Inflammatory macrophage treated with lipopolysaccharide for 4 hours (primary cell): ENCODE measurements at places on chromosomes 16 and 17.
A peak's percentile ranks its signal among the peaks of the same experiment; 100 is the strongest.

DNA sequence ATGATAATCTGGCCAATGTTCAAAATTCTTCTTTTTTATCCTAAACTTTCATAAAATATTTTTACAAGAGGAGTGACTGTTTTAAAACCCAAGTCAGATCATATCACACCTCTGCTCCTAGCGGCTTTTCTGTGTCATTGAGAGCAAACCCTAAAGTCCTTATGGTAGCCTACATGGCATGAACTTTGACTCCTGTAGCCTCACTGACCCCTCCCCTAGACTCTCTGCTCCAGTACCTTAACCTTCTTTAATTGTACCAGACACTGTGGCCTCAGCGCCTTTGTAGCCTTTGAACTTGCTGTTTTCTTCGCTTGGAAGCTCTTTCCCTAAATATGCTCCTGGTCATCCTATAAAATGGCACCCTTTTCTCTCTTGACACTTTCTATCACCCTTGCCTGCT lies 7.3 kb upstream of the SMPD3 start:
- DNase-seq = no peak

DNA sequence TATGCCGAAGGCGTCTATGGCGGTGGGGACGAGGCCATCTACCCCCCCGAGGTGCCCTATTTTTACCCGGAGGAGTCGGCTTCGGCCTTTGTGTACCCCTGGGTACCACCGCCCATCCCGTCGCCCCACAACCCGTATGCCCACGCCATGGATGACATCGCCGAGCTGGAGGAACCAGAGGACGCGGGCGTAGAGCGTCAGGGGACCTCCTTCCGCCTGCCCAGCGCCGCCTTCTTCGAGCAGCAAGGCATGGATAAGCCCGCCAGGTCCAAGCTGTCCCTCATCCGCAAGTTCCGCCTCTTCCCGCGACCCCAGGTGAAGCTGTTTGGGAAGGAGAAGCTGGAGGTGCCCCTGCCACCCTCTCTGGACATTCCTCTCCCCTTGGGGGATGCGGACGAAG lies 11.4 kb downstream of the MYO15A start:
- DNase-seq = no peak

GRCh38 chr17:60386147-60387058 lies 5.5 kb downstream of the USP32 start:
- DNase-seq = peak; percentile 33

DNA sequence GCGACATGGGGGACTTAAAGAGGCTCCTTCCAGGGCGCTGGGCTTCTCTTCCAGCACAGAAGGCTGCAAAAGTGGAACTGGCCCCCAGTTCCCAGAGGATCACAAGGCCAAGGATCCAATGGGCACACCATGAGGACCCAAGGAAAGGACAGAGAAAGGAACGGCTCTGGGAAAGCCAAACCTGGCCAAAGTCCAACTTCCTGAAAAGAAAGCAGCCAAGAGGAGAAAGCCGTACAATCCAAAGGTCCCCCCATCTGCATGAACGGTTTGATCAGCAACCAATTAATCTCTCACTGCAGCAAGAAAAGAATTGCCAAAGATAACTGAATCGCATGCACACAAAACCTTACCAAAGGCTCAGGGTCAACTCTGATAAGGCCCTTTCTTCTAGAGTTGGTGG lies 19.8 kb upstream of the ICAM2 start:
- DNase-seq = no peak

- no peak for DNase-seq
These were observed 69.9 kb upstream of the NFAT5 start for GRCh38 chr16:69495821-69496220.

GRCh38 chr16:52652033-52652432 lies 105.1 kb upstream of the TOX3 start:
- no peak for DNase-seq

DNA sequence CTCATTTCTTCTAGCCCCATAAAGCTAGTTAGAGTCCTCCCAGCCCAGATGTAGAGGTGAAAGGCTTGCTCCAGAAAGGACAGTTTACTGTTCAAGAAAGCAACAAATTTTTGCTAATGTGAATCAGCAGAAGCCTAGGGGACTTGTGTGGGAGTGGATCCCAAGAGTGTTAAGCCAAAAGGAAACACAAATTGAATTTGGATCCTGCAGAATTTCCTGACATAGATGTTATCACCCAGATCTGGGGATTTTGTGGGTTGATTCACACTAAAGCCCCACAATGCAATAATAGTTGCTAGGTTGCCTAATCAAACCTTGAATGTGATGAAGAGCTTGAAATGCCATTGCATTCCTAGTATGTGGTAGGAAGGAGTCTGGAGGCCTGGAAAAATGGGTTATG lies 135.2 kb upstream of the HS3ST3A1 start:
- no peak for DNase-seq

GRCh38 chr16:14181371-14182050 lies 110.4 kb downstream of the MRTFB start:
- DNase-seq = peak; percentile 87

DNA sequence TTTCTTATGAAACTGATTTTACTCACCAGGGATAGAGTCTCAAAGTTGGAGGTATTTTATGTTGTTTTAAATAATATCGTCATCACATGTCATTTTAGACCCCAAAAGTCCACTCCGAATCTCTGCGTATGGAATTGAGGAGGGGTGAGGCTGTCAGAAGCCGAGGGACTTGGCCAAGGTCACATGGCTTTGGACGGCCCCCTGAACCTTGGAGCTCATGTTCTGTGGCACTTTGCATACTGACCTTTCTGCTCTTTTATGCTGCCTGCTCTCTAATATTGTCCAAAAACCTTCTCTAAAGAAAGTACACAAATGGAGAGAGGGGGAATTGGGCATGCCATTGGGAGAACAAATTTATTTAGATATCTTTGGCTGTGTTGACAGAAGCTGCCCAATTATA lies 700.0 kb downstream of the WWOX start:
- no peak for DNase-seq

- no peak for DNase-seq
These were observed 43.4 kb downstream of the NEUROD2 start for GRCh38 chr17:39564211-39564848.

DNA sequence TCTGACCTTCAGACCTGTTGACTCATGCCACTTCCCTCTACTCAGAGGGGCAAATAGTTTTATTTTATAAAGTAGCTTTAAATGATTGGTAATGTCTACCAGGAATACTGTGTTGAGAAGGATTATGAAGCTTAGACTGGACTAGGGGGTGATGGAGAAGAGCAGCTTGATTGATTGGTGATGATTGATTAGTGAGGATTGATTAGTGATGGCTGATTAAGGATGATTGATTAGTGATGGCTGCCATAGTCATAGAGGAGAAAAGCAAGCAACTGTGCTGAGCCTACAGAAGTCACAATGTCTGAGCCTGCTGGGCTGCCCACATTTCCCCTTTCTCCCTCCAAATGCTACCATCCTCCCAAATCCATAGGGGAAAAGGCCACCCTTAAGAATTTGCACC lies 206.8 kb upstream of the SALL1 start:
- DNase-seq = no peak

- peak; percentile 90 for DNase-seq
These were observed 429.8 kb downstream of the MAF start for GRCh38 chr16:79170555-79171246.

DNA sequence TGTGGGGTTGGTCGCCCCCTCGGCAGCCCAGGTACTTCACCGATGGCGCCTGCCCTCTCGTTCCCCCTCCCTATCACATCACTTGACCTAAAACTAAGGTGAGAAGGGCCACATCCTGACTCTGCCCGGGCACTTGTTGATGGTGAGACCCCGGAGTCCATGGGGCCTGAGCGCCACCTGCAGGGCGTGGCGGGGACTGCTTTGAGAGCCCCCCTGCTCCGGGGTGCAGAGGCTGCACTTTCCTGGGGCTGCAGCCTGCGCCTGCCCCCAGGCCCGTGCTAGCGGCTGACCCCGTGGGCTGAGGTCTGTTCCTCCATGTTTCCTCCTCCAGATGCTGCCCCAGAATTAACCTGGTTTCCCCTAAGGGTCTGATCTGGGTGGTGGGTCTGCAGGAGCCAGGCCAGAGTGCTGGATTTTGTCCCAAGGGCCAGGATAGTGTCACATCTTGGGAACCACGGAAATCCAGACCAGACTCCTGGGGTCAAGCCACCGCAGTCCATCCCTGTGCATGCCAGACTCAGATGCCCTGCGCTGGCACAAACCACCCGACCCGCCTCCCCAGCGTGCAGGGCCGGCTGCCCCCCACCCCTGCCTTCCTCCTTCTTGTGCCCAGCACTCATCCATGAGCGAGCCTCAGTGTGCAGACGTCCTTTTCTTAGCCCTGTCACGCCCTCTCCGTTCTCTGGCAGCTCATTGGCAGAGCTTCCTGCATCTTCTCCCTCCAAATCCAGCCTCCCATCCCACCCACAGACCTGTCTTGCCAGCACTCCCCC lies 2.7 kb downstream of the NDUFAF8 start:
- peak; percentile 31 for DNase-seq

GRCh38 chr17:6797718-6798351 lies 21.8 kb downstream of the FBXO39 start:
- DNase-seq = no peak

GRCh38 chr16:55552621-55553020 lies 13.9 kb upstream of the CAPNS2 start:
- DNase-seq = no peak

DNA sequence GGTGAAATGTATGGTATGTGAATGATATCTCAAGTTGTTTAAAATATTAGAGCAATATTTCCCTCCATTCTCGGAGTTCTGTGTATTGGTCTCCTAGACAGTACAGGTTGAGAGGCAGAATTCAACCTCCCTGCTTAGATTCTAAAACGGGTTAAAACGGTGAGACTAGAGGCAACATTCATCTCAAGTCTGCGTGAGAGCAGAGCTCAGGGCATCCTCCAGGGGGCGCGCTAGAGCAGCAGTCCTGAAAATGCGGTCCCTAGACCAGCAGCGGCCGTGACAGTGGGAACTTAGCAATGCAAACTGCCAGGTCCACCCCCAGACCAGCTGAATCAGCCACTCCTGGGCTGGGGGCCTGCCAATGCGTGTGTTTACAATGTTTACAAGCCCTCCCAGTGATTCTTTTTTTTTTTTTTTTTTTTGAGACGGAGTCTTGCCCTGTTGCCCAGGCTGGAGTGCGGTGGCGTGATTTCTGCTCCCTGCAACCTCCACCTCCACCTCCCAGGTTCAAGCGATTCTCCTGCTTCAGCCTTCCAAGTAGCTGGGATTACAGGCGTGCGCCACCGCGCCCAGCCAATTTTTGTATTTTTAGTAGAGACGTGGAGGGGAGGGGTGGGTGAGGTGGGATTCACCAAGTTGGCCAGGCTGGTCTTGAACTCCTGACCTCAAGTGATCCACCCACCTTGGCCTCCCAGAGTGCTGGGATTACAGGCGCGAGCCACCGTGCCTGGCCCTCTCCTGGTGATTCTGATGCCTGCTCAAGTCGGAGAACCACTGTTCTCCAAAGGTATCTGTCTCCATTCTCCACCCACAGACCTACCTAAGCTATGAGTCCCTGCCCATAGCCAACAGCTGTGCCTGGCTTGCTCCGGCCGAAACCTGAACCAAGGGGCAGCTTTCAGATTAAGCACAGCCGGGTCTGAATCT lies 24.2 kb downstream of the KLHL36 start:
- DNase-seq = peak; percentile 75

DNA sequence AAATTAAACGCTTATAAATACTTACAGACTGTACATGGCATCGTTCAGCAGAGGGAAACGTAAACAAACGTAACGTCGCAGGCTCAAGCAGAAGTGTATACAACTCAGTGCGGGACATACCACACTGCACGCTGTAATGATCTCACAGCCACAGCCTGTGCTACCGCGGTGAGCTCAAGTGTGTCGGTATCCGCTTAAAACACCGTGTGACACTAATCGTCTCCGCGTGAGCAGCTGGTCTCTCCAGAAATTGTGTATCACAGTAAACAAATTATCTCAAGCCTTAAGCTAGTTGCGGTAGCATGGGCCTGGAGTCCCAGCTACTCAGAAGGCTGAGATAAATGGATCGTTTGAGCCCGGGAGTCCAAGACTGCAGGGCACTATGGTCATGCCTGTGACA lies 115.3 kb downstream of the ANKRD11 start:
- no peak for DNase-seq

- no peak for DNase-seq
These were observed 14.4 kb upstream of the FBXO47 start for GRCh38 chr17:38981636-38982035.

- DNase-seq = no peak
These were observed 4.7 kb downstream of the SEPTIN12 start for GRCh38 chr16:4783251-4783950.

- peak; percentile 76 for DNase-seq
These were observed 33.5 kb downstream of the HS3ST3B1 start for GRCh38 chr17:14334276-14334840.

- no peak for DNase-seq
These were observed 24.0 kb downstream of the IGF2BP1 start for GRCh38 chr17:49021095-49021767.

DNA sequence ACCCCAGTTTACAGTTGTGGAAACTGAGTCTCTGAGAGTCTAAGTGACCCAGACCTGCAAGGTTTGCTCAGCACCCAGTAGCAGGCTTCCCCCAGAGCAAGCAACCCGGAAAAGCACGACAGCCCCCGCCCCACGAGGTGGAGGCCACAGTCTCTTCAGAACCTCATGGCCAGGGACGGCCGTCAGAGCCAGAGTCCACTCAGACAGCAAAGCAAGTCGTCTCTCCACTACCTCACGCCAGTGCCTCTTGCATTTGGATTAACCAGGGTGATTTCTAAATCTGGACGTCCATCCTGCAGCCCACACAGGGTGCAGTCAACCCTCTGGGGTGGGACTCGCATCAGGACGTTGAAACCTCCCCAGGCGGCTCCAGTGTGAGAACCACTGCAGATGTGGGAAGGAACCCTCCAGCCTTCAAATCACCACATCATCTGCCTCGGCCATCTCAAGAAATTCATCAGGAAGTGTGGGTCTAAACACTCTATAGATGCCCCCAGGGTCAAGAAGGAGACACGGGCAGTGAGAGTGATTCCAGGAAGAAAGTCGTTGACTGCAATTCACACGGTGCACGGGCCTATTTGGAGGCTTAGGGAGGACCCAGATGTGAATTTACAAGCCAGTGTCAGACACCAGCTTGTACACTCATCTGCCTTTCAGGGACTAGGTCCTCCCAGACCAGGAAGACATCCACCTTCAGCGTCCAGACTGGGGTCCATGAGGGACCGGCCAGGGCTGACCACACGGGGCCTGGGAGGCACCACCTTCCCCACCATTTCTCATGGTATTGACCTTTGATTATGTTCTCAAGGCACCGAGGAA lies 20.2 kb upstream of the RBFOX3 start:
- DNase-seq = no peak

DNA sequence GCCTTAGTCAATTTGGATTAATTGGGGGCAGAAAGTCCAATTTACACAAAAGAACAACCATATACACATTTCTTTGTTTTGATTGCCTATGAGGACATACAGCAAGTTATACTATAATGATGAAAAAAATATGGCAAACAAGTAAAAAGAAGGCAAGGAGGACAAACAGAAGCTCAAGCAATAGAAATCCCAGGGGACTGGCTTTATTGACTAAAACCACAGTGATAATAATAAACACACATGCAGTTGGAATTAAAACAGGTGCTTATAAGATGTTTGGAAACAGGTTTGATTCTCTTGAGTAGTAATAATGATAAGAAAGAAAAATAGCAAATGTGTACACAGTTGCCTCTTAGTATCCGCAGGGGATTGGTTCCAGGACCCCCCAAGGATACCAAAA lies 176.4 kb downstream of the SHISA9 start:
- DNase-seq = no peak
